NCI-H1105 (cell line): ENCODE measurements at places on chromosomes 2 and 18.

GRCh38 chr2:138291805-138292204 lies 209.8 kb upstream of the SPOPL start:
- DNase-seq: no peak

GRCh38 chr2:159505196-159505595 lies 111.2 kb downstream of the BAZ2B start:
- DNase-seq: no peak

DNA sequence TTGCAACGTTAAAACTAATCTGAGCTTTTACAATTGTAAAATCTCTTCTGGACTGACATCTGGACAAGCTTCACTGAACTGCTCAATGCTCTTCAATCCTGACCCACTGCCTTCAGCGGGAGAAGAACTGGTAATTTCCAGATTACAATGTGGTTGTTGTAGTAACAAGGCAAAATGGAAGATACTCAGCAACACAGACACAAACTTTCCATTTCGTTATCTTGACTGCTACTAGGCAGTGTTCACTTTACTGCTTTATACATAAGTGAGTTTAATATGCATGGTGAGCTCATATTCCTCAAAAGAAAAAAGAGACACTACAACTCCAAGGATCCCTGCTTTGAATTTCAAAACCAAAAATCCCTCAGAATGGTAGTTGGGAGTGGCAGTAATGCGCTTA lies 51.9 kb downstream of the GRB14 start:
- no peak for DNase-seq

GRCh38 chr2:26584656-26585055 lies 56.5 kb downstream of the CIB4 start:
- no peak for DNase-seq

DNA sequence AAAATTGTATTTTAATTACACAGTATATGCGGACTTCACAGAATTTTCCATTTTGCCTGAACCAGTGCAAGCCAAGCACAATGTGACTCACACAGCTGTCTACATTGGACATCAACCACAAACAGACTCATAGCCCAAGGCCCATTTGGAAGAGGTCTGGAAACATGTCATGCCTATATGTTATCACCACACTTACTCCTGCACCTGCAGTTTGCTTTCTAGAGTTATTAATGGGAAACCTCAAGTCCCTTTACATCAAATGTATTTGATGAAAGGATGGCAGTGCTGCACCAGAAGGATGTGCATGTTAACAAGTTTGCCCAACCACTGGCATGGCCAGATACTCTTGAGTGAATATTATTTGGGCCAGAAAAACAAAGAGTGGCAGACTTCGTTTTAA lies 548.9 kb upstream of the CDH2 start:
- DNase-seq: no peak

DNA sequence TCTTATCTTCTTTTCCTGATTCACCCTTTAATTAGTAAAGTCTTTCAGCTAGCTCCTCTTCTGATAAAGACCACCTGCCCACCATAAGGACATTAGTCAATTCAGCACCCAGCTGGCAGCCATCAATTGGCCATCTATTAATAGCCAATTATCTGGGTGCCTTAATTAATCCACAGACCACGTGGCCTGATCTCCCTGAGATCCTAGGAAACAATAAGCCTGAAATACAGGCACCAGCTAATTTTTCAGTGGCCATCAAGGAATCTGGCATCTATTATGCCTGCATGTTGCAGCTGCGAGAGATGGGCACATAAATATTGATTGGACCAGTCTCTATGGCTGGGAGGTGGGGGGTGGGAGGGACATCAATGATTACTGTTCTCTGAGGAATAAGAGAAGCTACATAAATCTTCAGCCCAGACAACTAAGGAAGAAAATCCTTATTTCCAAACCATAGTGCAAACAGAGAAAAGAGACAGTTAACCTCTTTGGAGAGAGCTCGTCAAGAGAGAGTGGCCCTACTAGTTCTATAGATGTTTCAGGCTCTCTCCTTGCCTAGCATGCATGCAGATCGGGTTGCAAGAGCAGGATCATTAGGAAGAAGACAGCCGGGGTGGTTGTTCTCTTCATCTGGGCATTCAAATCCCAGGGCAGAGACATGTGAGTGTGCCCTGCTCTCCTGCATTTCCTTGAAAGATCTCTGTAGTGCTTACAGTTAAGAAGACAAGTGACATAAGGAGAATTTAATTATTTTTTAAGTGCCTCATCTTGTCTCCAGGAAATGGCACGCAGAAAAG lies 8.7 kb downstream of the GALNT14 start:
- no peak for DNase-seq

DNA sequence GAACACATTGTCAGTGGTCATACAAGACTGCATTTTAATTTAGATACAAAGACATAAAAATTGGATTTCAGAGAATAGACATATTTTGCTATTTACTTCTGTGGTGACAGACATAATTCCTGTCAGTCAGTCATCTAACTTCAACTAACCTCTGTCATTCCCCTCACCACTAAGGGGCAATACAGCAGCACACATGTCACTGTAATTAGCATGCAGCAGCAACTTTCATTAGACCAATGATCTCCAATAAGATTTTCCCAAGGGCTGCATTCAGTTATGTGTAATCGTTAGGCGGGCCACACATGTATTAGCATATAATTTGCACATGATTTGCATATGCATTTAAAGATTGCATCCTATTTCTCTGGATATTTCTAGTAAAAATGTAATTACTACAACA lies 624.5 kb downstream of the NR4A2 start:
- no peak for DNase-seq

GRCh38 chr18:27825689-27826088 lies 351.2 kb downstream of the CDH2 start:
- DNase-seq: no peak

- peak; percentile 75 for DNase-seq
Observed at GRCh38 chr2:181140414-181140813, 160.0 kb downstream of the UBE2E3 start.

- no peak for DNase-seq
Observed at GRCh38 chr2:152406119-152406835, 71.3 kb downstream of the FMNL2 start.

DNA sequence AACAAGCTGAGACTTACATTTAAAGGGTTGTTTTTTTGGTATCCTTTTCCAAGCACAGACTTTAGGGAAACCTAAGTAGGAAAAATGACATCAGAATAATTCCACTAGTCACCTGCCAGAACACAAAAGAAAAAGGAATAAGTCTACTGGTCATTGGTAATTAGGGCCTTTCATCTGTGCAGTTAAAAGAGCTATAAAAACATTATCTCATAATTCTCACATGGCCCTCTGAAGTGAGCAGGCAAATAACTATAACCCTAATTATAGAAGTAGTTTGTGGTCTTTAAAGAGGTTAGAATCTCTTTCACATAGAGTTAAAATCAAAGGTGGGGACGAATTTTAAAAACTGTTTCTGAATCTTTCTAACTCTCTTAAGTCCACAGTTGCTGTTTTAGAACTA lies 111.1 kb upstream of the B3GNT2 start:
- DNase-seq: no peak

GRCh38 chr2:45637440-45637839 lies 14.0 kb upstream of the PRKCE start:
- DNase-seq: no peak
